Activated T-cell treated with anti-CD3 and anti-CD28 coated beads, Interleukin-2, amount 50 U/mL, for 72 hours (primary cell): ENCODE measurements at places on chromosomes 6 and 20.

DNA sequence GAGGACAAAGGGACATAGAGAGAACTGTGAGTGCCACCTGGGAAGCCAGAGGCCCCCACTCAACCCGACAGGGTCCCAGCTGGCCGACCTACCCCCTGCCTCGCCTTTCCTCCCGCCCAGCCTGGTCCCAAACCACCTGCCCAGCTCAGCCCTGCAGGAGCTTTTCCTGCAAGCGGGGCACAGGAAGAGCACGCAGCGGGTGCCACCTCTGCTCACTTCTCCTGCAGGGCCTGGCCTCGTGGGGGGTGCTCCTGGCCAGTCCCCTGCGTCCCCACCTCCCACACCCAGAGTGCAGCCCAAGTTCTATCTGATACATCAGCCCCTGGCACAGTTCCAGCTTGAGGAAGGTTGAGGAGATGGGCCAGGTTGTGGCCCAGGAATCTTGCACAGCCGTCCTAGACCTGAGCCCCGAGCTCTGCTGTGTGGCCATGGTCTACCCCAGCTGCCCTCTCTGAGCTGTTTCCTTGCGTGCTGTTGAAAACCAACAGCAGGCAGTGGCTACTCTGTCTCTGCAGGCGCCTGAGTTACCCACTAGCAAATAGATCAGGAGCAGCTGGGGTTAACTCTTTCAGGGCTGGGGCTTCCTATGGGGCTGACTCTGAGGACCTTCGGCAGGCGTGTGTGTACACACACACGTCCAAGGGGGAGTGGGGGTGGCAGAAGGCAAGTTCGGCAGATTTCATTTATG is 1.7 kb downstream of the NECAB3 start:
- no peaks in the 10 kb centered on the region for H3K36me3 ChIP-seq
- peaks cover 36% of the 10 kb centered on the region for H3K4me1 ChIP-seq
- peak overlapping the region; percentile 82 for H3K4me3 ChIP-seq
- no peak overlapping the region for H3K27ac ChIP-seq
- DNase-seq: no peak

- no peak for DNase-seq
- no peaks in the 10 kb centered on the region for H3K36me3 ChIP-seq
- H3K27ac ChIP-seq: peak overlapping the region; percentile 63
- no peak overlapping the region for H3K4me3 ChIP-seq
These were observed 481.3 kb upstream of the CITED2 start for GRCh38 chr6:139855671-139856311.

DNA sequence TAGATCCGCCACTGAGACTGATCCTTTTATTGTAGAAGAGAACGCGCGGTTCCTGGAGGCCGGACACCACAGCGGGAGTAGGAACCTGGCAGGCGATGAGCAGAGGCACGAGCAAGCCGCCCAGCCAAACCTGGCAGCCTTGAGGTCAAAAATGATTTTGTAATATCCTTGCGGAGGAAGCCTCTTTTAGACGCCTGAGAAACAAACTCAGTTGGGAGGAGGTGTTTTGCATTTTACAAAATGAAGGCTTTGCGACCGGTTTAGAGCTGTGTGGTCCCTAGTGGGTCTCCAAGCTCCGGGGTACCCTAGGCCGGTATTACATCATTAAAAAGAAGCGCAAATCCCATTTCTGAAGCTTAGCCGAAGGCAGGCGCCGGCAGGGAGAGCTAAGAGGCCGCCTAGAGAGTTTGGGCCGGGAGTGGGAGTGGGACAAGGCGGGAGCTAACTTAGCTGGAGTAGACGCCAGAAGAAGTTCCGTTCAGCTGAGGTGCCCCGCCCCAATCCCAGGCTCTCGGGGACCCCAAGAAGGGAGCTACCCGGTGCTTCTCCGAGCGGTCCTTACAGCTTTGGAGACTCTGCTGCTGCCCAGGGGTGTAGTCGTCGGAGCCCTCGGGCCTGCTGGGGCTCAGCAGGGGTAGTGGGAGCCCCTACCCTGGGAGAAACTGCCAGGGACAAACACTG is 1.9 kb upstream of the TBX18 start:
- peaks cover 83% of the 10 kb centered on the region for H3K27me3 ChIP-seq
- peaks cover 12% of the 10 kb centered on the region for H3K4me1 ChIP-seq
- H3K27ac ChIP-seq: no peak overlapping the region
- H3K36me3 ChIP-seq: peaks cover 2% of the 10 kb centered on the region
- H3K4me3 ChIP-seq: no peak overlapping the region
- no peak for DNase-seq

- H3K4me1 ChIP-seq: no peaks in the 10 kb centered on the region
- no peak overlapping the region for H3K4me3 ChIP-seq
- DNase-seq: no peak
- H3K27me3 ChIP-seq: no peaks in the 10 kb centered on the region
- H3K27ac ChIP-seq: no peak overlapping the region
These were observed 28.9 kb downstream of the ESF1 start for GRCh38 chr20:13755809-13756208.

GRCh38 chr6:21596949-21597682 is 3.6 kb downstream of the SOX4 start:
- DNase-seq: no peak
- peaks cover 5% of the 10 kb centered on the region for H3K36me3 ChIP-seq
- peaks cover 58% of the 10 kb centered on the region for H3K27me3 ChIP-seq
- H3K27ac ChIP-seq: peak overlapping the region; percentile 80
- peaks cover 32% of the 10 kb centered on the region for H3K4me1 ChIP-seq

GRCh38 chr6:29107758-29108157 is at the start of gene OR2J3:
Gene OR2J3 (plus strand): TSS chr6:29108058. CDS start chr6:29111891, 3,833 bp downstream.
- DNase-seq: no peak
- H3K4me1 ChIP-seq: no peaks in the 10 kb centered on the region
- no peak within 1 kb of the TSS for H3K27ac ChIP-seq

DNA sequence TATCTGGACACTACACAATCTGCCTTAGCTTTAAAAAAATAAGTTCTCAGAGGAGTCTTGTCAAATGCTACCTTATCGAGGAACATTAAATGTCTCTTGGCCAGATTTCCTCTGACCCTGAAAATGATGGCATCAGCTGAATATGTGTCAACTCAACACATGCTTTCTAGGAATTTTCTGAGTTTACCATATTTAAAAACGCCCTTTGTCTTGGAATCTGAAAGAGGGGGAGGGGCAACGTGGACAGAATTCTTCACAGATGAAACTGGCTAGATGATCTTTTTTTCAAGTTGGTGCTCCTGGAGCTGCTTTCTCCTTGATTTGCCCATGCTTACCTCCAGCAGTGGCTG is 5.1 kb downstream of the SOX4 start:
- H3K36me3 ChIP-seq: peaks cover 5% of the 10 kb centered on the region
- H3K27me3 ChIP-seq: peaks cover 58% of the 10 kb centered on the region
- DNase-seq: no peak
- no peak overlapping the region for H3K27ac ChIP-seq
- peaks cover 32% of the 10 kb centered on the region for H3K4me1 ChIP-seq

DNA sequence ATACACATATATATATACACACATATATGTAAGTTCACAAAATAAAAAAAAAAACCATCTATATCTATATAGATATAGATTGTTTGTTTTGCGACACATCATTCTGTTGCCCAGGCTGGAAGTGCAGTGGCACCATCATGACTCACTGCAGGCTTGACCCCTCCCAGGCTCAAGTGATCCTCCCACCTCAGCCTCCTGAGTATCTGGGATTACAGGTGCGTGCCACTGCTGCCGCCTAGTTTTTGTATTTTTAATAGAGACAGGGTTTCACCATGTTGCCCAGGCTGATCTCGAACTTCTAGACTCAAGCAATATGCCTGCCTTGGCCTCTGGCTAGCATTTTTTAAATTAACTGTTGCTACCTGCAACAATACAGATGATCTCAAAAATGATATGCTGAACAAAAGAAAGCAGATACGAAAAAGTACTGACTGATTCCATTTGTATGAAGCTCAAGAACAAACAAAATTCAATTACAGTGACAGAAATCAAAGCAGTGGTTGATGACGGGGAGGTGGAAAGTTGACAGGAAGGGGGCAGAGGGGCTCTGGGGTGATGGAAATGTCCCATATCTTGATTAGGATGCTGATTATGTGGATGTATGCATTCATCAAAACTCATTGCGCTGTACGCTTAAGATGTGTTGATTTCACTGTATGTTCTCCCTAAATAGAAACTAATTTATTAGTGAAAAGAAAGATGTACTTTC is 49.6 kb downstream of the ATXN1 start:
- DNase-seq: no peak
- H3K4me1 ChIP-seq: peaks cover 73% of the 10 kb centered on the region
- peak overlapping the region; percentile 87 for H3K4me3 ChIP-seq
- peak overlapping the region; percentile 93 for H3K27ac ChIP-seq
- peaks cover 5% of the 10 kb centered on the region for H3K36me3 ChIP-seq

- no peak overlapping the region for H3K27ac ChIP-seq
- DNase-seq: no peak
- no peaks in the 10 kb centered on the region for H3K36me3 ChIP-seq
- no peak overlapping the region for H3K4me3 ChIP-seq
- H3K27me3 ChIP-seq: no peaks in the 10 kb centered on the region
- no peaks in the 10 kb centered on the region for H3K4me1 ChIP-seq
These were observed 241.0 kb upstream of the EYS start for GRCh38 chr6:65948062-65948461.

DNA sequence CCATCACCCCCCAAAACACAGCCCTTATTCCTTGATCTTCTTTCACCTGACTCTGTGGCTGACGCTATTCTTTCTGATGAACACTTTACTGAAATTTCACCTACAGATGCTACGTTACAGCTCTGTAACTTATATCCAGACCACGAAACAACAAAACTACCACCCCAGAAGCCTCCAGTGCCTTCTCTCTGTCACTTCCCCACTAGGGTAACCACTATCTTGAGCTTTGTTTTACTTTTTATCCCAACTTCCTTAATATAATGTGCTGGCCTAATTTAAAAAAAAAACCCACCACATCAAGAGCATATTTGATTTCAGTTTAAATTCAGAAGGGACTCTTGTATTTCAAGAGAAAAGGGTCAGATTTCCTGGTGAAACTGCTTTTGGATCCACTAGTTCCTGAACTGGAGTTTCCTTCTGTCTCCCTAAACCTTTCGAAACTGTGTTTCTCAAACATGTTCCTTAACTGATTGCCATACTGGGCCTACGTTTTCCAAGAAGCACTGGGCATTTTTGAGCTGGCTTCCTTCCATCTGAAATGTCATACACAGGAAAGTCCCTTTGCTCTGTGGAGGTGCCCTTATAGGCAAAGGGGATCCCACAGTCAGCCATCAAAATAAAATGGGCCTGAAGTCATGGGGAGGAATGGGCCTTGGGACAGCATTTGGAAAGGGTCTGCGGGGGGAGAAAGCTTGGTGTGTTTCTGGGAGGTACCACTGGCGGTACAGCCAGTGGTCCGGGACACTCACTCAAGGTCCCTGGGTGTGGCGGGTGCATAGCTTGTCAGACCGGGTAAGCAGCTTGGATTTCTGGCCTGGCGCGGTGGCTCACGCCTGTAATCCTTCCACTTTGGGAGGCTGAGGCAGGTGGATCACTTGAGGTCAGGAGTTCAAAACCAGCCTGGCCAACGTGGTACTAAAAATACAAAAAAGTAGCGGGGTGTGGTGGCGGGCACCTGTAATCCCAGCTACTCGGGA is 25.8 kb upstream of the RTF2 start:
- H3K27me3 ChIP-seq: no peaks in the 10 kb centered on the region
- no peak for DNase-seq
- H3K4me1 ChIP-seq: peaks cover 50% of the 10 kb centered on the region

DNA sequence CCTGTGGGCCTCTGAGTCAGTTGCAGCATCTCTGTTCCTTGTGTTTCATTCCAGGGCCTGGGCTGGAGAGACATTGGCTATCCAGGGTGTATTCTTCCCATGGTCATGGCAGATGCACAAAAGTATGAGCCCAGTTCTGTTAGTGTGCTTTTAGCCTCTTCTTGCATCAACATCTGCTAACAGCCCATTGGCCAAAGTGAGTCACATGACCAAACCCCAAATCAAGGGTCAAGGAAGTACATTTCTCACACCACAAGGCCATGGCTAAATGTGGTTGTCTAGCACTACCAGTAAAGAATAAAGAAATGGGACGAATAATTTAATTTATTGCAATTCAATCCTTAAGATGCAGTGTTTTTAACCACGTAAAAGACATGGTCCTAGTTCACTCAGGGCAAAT is 43.9 kb downstream of the NRN1 start:
- H3K27me3 ChIP-seq: peaks cover 14% of the 10 kb centered on the region
- H3K36me3 ChIP-seq: no peaks in the 10 kb centered on the region
- no peak overlapping the region for H3K4me3 ChIP-seq
- no peak overlapping the region for H3K27ac ChIP-seq

GRCh38 chr6:165850434-165851019 is 187.5 kb upstream of the PDE10A start:
- peaks cover 56% of the 10 kb centered on the region for H3K27me3 ChIP-seq

DNA sequence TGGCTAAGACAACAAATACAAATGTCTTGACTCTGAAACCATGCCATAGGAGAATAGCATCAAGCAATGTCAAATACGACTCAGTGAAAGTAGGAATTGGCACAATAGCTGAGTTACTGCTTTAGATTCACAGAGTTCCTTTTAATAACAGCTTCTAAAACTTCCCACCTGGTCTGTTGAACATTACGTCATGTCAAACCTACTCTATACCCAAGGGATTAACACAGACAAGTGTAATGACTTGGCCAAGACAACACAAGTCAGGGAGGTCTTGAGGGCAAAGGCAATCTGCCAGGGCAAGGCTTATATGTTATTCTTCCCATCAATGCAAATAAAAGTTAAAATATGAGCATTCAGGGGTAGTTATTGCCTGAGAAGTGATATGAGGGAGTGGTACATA is 265.1 kb upstream of the PRDM1 start:
- H3K27me3 ChIP-seq: no peaks in the 10 kb centered on the region
- no peak for DNase-seq
- no peak overlapping the region for H3K27ac ChIP-seq
- H3K36me3 ChIP-seq: peaks cover 3% of the 10 kb centered on the region
- peaks cover 11% of the 10 kb centered on the region for H3K4me1 ChIP-seq

GRCh38 chr20:20520776-20521175 is 152.9 kb downstream of the INSM1 start:
- H3K36me3 ChIP-seq: peaks cover 6% of the 10 kb centered on the region
- no peak overlapping the region for H3K27ac ChIP-seq

GRCh38 chr6:41974281-41974825 is 32.7 kb upstream of the CCND3 start:
- H3K27ac ChIP-seq: peak overlapping the region; percentile 3
- no peaks in the 10 kb centered on the region for H3K27me3 ChIP-seq
- H3K4me1 ChIP-seq: peaks cover 95% of the 10 kb centered on the region
- peak overlapping the region; percentile 68 for H3K4me3 ChIP-seq
- DNase-seq: no peak
- H3K36me3 ChIP-seq: peaks cover 1% of the 10 kb centered on the region

GRCh38 chr20:58772786-58773185 is 77.9 kb downstream of the GNAS-AS1 start:
- peaks cover 59% of the 10 kb centered on the region for H3K27me3 ChIP-seq
- H3K4me1 ChIP-seq: peaks cover 6% of the 10 kb centered on the region
- DNase-seq: no peak
- H3K4me3 ChIP-seq: no peak overlapping the region

GRCh38 chr20:14478126-14478525 is 140.7 kb upstream of the FLRT3 start:
- no peak overlapping the region for H3K27ac ChIP-seq
- H3K36me3 ChIP-seq: no peaks in the 10 kb centered on the region
- H3K4me3 ChIP-seq: no peak overlapping the region
- no peaks in the 10 kb centered on the region for H3K4me1 ChIP-seq
- DNase-seq: no peak
